Stimulated activated CD8-positive, alpha-beta memory T cell treated with anti-CD3 and anti-CD28 coated beads, Interleukin-7, amount 100 ng/mL, for 48 hours (primary cell): ENCODE measurements at places on chromosomes 1 and 21.

- DNase-seq: no peak
These were observed 16.0 kb downstream of the IQGAP3 start for GRCh38 chr1:156556354-156556753.

DNA sequence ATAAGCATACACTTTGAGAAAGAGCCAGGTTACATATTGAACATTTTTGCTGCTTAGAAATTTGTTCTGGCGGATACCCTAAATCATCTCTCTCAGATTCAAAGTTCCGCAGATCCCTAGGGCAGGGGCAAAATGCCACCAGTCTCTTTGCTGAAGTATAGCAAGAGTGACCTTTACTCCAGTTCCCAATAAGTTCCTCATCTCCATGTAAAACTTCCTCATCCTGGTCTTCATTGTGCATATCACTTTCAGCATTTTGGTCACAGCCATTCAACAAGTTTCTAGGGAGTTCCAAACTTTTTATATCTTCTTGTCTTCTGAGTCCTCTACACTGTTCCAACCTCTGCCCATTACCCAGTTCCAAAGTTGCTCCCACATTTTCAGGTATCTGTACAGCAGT lies 23.3 kb upstream of the LYPD8 start:
- DNase-seq: no peak

DNA sequence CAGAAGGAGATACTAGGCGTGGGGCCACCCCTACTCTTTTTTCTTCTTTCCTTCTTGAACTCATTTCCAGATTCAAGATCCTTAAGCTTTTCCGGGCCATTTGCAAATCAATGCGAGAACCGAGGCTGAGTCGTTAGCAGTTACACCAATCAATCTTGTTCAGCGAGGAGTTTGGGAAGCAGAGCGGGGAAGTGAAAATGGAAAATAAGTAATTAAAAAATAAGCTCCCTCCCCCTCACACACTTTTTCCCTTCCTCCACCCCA lies 1.7 kb upstream of the NEGR1 start:
- no peak for DNase-seq

DNA sequence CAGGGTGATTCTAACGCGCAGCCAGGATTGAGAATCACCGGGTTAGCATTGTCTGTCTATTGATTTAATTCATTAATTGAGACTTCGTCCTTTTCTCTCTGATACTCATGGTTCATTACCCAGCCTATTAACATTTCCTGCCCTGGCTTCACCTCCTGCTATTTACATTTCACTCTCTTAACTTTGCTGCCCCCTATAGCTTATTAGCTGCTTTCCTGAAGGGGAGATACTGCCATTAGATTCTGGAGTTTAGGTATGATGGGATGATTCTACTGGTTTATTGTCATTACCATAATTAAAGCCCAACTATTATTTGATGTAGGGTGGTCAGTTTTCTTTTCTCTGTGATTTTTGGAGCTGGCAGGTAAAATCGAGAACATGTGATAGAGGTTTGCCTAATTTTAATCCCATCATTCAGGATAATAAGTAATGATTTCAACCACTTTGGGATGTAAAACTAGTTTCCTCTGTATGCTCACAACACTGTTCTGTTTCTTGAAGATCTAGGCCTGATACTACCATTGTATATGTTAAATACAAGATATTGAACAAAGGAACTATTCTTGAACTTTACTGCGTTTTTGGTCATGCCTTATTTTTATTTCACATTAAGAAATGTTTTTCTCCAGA lies 6.4 kb downstream of the PPP2R5A start:
- DNase-seq: no peak

DNA sequence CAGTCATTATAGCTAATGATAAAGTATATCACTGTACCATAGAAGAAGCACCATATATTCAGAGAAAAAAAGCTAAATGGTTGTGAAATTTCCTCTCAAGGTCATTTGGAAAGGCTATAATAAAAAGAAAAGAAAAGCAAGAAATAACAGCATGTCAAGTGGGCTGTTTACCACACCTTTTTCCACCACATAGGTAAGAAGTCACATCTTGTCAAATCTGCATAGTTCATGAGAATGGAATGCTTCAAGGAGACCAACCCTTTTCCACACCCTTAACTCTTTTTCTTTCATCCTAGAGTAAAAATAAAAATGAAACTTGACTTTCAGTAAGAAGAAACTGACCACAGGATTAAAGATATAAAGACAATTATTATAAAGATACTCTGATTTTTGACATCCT lies 91.2 kb downstream of the ATP6V1G3 start:
- no peak for DNase-seq

DNA sequence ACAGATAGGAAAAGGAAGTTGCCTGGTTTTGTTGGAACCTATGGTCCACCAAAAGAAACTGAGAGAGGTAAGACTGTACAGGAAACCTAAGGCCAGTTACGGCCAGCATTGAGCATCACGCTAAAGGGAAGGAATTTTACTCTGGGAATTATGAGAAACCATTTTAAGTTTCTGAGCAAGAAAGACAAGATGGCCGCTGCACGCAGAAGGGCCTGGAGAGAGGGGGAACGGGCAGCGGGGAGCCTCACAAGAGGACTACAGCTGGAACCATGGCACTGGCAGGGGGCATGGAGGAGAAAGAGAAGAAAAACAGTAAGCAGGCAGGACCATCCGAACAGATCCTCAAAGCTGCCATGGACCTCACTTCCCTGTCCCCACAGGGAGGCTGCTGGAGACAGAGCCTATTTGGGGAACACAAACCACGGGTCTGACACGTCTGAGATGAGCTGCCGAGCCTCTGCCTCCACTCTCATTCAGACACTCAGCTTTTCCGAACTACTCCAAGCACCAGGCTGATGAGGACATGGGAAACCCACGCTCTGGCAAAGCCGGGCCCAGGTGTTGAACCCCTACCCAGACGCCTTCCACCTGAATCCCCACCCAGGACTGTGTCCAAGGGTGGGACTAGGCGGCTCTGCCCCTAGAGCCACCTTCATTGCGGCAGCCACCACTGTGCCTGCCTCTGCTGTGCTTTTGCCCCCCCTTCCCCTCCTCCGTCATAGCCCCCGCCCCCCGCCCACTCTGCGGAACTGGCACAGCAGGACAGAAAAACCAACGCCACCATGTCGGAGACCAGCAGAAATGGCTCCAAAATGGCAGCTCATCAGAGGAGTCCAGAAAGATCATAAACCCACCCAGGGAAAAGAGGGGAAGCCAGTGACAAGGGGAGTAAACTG lies 69.0 kb downstream of the CD46 start:
- DNase-seq: no peak

- DNase-seq: no peak
These were observed 6.5 kb upstream of the C2CD4D start for GRCh38 chr1:151846062-151846568.

DNA sequence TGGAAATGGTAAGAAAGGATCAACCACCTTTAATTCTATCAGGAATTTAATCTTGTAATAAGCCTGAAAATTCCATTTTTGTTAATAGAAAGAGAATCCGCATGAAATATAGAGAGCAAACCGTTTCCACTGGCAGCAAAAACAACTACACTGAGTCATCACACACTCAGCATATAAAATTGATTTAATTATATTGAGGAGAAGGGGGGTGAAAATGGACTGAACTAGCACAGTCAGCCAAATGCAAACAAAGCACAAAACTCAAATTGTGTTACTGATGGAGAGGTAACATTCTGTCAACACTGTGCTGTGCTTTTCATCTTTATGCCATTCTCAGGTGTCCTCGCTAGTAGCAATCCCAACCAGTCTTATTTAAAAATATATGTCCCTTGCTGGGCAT lies 1583.9 kb downstream of the MRPL39 start:
- no peak for DNase-seq

DNA sequence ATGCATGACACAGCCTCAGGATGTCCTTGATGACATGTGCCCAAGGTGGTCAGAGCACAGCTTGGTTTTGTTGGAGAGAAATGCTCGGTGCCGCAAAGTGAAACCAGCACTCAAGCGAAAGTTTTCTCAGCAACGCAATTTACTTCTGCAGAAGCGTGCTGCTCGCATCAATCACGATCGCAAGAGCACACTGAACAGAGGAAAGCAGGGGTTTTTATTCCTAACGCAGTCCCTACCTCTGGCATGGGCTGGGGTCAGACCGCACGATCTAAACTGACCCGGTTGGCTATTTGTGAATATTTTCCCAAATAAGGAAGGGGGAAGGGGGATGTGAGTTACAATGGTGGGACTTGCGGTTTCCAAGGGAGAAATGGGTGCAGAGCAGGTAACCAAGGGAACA lies 809 bp upstream of the ZNF669 start:
- DNase-seq: no peak

DNA sequence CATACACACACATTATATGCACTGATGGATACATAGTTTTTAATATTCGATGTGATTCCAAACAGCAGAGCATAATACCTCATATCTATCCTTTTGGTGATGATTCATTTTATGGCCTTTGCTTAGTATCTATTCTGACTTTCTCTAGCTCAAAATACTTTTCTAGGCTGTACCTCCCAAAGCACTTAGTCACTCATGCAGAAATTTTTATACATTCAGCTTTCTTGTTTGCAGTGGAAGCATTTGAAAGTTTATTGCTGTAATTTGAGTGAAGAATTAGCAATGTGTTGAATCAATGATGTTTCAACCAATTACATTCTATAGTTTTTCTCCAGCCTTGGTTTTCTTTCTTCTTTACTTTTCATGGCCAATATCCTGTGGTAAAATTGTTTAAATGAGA lies 66.7 kb downstream of the LBR start:
- DNase-seq: no peak

DNA sequence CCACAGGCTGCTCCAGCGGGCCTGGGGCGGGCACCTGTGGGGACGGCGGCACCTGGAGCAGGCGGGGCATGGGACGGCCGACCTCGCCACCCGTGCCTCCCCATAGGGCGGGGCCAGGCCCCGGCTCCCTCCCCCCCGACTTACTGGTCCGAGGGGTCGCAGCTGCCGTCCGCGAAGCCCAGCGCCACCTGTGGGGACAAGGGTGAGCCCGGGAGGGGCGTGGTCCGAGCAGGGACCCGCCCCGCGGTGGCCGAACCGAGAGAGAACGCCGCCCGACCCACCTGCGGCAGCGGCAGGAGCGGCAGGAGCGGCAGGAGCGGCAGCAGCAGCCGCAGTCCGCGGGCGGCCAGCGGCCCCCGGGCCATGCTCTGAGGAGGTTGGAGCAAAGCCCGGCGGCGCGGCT lies at the start of gene TMEM52:
Gene TMEM52 (minus strand): TSS at position 379 of the 403 bp plus-strand sequence. CDS start 14 bp downstream, at position 365.
- DNase-seq: no peak

DNA sequence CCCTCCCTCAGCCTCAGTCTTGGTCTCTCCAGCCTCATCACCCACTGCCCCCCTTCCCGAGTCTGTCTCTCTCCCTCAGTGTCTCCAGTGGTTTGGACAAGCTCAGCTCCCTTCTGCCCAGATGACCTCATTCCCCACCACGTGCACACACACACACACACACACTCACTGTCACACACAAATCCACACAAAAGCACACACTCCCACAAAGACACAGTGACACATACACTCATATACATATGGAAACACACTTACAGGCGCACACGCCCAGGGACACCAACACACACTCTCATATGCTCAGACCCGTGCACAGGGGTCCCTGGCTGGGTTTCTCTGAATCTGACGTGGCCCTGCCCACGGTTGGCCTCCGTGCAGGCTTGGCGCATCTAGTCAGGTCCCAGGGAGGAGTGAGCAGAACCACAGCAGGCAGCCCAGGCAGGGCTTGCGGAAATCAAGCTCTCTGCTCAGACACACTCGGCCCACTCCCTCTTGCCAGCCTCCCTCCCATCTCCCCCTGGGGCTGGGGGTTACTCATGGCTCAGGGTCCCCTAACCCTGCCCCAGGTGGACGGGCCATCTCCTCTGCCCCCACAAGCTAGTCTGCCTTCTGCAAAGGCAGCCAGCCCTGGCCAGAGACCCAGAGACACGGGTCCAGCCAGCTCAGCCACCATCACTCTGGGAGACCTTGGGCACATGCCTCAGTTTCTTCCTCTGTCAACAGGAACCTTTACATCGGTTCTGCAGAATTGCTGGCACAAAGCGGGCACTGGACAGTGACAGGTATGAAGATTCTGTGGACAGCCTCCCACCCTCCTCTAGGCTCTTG lies 38.5 kb upstream of the FAM131C start:
- no peak for DNase-seq

- no peak for DNase-seq
These were observed 22.3 kb downstream of the CDC42 start for GRCh38 chr1:22074803-22075202.

DNA sequence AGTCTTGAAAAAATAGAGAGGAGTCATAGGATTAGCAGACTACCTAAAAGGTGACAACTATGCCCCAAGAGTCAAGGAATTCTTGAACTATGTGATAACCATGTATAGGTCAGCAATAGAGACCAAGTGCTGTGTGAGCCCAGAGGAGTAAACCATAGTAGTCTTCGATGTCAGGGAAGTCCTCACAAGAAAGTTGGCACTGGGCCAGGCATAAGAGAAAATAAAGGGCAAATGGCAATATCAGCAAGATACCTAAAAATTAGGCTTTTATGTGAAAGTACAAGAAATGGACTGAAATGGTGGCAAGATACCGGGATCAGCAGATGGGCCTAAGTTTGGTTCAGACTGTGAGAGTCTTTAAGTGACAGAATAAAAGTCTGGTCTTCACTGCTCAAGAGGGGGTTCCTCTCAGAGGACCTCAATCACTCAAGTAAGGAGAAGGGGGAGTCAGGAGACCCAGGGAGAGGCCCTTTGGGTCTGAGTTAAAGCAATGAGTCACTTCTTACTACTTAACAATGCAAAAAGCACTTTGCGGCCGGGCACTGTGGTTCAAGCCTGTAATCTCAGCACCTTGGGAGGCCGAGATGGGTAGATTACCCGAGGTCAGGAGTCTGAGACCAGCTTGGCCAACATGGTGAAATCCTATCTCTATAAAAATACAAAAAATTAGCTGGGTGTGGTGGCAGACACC lies 95.0 kb downstream of the TEX35 start:
- DNase-seq: no peak

DNA sequence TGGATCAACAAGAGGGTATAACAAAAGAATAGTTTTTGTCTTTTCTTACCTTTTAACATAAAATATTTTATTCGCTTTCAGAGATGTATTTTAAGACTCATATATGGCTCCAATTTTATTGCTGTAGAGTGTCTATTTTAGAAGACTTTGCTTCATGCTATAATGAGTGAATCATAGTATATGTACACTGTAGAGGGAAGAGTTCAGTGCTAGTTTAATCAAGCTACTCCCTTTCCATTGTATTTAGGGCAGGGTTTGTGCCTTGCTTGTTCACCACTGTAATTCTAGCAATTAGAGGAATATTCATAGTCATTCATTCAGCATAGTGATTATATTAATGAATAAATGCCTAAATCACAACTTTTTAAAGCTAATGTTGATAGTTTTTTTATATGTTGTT lies 78.8 kb downstream of the CEP350 start:
- DNase-seq: no peak

- no peak for DNase-seq
These were observed 3.5 kb downstream of the EXOC8 start for GRCh38 chr1:231334079-231334666.

GRCh38 chr1:1869469-1869868 lies 21.4 kb downstream of the GNB1 start:
- DNase-seq: no peak
